ENCODE measurements at places on chromosomes 11 and 22.

- DNase-seq, result no peak
These were observed 102.9 kb downstream of the CCDC81 start for GRCh38 chr11:86477495-86478155.

GRCh38 chr11:127109796-127110480 lies 109.4 kb upstream of the KIRREL3 start:
- DNase-seq, result no peak

GRCh38 chr11:63915961-63916836 lies 765 bp downstream of the RCOR2 start:
- DNase-seq, result no peak

DNA sequence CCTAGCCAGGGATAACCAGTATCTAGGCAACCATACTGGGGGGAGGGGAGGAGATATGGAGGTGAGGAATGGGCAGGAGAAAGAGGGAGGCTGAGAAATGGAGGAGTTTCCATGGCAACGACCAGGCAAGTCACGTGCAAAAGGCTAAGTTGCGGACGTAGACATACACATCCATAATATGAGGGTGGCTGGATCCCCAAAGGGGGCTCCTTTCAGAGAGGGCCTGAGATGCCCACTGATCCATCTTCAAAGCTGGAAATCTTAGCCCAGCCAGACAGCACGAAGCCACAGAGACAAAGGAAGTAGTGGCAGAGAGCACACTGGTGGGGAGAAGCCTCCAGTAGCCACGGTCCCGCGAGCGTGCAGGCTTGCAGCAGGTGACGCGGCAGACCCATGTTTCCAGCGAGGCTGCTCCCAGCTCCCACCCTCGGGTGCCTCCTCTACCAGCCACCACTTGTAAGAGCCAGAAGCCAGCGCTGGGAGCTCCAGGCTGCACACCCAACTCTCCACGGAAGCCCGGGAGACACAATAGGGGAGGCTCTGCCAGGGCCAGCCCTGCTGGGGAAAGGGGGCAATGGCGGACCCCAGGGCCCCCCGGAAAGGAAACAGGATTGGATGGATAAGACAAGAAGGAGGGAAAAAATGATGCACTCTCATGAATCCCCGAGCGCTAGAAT lies 938 bp downstream of the FXYD6 start:
- DNase-seq, result no peak

- DNase-seq, result no peak
These were observed 88.4 kb upstream of the TEAD1 start for GRCh38 chr11:12585861-12586260.

GRCh38 chr22:48490500-48491411 lies 1336.9 kb downstream of the BRD1 start:
- DNase-seq, result no peak

DNA sequence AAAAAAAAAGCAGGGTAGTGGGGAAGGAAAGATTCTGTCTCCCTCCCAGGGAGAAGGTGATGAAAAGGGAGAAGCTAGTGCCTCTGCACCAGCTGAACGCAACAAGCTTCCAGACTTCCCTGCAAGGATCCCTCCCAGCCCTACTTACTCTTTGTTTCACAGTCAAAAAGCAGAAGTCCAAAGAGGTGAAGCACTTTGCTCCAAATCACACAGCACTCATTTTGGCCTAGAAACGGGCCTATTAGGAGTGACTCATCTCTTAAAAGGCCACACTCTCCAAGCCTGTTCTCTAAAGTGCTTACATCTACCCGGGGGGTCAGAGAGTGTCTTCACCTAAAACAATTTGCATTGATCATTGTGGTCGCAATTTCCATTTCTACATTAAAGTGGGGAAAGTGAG lies 17.7 kb upstream of the GRK3 start:
- DNase-seq, result no peak

GRCh38 chr11:19697721-19698121 lies 14.9 kb upstream of the NAV2 start:
- no peak for DNase-seq

- no peak for DNase-seq
These were observed 50.8 kb downstream of the ATG16L2 start for GRCh38 chr11:72864702-72865655.

DNA sequence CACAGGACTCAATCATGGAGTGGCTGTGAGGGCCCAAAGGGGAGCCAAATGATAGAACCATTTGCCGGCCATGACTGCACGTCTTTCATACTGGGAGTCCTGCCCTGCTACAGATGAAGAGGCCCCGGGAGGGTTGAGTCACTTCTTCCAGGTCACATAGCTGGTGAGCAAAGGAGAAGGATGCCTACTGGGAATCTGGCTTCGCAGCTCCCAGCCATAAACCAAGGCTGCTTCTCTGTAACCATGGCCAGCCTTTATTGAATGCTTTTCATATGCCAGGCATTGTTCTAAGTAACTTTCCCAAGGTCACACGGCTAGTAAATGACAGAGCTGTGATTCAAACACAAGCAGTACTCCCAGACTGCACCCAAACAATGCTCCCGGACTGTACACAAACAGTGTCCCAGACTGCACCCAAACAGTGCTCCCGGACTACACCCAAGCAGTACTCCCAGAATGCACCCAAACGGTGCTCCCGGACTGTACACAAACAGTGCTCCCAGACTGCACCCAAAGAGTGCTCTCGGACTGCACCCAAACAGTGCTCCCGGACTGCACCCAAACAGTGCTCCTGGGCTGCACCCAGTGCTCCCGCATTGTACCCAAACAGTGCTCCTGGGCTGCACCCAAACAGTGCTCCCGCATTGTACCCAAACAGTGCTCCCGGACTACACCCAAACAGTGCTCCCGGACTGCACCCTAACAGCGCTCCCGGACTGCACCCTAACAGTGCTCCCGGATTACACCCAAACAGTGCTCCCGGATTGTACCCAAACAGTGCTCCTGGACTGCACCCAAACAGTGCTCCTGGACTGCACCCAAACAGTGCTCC lies 89.8 kb downstream of the FBXO7 start:
- no peak for DNase-seq

DNA sequence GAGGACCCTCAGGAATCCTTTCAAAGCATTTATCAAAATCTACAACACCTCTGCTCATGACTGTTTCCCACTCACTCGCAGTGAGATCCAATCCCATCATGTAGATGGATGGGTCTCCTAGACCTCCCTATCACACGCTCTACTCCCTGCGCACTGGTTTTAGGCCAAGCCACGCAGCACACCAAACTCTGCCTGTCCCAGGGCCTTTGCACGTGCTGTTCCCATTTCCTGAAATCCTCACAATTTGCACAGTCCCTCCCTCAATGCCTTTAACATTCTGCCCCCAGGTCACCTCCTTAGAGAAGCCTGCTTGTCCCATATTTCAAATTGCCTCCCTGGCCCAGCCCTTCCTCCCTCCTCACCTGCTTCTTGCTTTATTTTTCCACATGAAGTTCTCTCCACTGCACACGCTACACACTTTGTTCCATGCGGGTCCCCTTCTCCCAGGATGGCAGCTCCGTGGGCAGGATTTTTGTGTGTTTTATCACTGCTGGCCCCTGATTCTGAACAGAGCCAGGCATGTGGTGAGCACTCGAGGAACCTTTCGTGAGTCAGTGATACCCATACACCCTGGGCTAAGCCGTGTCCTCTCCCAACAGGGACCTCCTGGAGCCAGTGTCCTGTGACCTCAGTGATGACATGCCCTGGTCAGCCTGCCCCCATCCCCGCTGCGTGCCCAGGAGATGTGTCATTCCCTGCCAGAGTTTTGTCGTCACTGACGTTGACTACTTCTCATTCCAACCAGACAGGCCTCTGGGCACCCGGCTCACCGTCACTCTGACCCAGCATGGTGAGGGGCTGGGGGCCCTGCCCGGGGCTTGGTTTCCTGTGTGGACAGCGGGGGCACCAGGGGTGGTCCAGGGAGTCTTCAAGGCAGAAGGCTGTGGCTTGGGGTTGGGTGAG lies 12.2 kb downstream of the CSF2RB start:
- no peak for DNase-seq

DNA sequence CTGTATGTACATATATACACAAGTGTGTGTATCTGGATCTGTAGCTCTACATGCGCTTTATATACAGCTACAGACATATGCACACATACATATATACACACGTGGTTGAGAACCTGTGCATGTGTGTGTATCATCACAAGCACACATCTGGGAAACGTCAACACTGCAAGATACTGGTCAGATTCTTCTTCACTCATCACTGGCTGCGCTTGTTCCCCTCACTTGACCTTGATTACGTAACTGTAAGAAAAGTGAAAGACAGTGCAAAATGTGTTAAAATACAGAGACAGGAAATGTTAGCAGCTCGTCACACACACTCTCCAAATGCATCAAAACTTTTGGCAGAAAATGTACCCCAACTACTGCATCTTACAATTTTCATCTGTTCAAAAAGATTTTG lies 51.9 kb upstream of the MN1 start:
- no peak for DNase-seq

- no peak for DNase-seq
These were observed 2.4 kb downstream of the CSDC2 start for GRCh38 chr22:41563051-41563711.

DNA sequence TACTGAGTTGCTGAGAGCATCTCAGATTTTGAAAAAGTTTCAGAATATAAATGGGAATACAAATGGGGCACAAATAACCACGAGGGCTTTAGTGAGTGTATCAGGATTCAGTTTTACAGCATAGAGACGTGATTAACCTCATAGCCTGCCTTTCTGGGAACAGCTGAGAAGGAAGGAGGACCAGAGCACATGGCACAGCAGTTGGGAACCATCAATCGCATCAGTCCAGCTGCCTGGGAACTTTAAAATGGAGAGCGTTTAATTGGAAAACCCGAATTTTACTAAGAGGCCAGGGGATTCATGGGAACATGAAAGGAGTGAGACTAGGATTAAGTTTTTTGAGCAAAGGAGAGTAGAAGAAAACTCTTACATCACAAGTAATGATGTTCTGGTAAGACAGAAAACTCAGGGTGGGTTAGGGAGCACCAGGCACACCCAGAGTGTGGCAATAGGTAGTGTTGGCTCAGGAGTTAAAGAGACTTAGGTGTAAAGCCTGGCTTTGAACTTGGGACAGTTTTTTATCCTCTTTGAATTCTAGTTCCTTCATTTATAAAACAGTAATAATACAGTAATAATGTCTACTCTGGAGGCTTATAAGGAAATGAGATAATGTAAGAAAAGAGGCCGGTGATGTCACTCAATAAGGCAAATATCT lies 40.2 kb downstream of the FZD4 start:
- DNase-seq, result no peak

- no peak for DNase-seq
These were observed 422.7 kb downstream of the MIAT start for GRCh38 chr22:27080036-27080578.

- no peak for DNase-seq
These were observed 91.7 kb upstream of the E2F8 start for GRCh38 chr11:19332476-19332875.

DNA sequence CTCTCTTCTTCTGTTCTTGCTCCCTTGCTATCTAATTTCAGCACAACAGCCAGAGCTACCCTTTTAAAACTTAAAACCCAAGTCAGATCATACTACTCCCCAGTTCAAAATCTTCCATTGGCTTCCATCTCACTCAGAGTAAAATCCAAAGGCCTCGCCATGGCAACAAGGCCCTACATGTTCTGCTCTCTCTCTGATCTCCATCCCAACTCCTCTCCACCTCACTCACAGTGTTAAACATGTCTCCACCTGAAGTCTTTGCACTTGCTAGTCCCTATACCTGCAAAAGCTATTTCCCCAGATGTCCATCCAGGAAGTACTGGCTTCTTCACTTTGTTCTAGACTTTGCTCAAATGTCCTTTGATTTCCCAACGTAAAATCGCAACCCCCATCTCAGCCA lies 3.0 kb upstream of the GRAP2 start:
- no peak for DNase-seq

Data from cortex of kidney (tissue), 1 donor.